ENCODE measurements at places on chromosomes 7 and 10. TPM values are rescaled to one million over a fixed set of nuclear protein-coding genes. Genes with fewer than 3 reads are reported as not detected.

The ASIC3 gene
- 2.2 TPM for total RNA-seq

The PPP1R3C gene
- 124 TPM for total RNA-seq

The SPAM1 gene
- total RNA-seq: 0.67 TPM

The COL28A1 gene
- total RNA-seq: 1.1 TPM

The AZGP1 gene
- not detected for total RNA-seq

The ADCY1 gene
- total RNA-seq: 8.8 TPM

The HMX2 gene
- total RNA-seq: not detected

GRCh38 chr7:147418966-147419365 is 1171.6 kb upstream of the C7orf33 start:
- DNase-seq: peak; percentile 56

GRCh38 chr10:131792809-131793208 is 108.0 kb upstream of the PPP2R2D start:
- DNase-seq: peak; percentile 28

DNA sequence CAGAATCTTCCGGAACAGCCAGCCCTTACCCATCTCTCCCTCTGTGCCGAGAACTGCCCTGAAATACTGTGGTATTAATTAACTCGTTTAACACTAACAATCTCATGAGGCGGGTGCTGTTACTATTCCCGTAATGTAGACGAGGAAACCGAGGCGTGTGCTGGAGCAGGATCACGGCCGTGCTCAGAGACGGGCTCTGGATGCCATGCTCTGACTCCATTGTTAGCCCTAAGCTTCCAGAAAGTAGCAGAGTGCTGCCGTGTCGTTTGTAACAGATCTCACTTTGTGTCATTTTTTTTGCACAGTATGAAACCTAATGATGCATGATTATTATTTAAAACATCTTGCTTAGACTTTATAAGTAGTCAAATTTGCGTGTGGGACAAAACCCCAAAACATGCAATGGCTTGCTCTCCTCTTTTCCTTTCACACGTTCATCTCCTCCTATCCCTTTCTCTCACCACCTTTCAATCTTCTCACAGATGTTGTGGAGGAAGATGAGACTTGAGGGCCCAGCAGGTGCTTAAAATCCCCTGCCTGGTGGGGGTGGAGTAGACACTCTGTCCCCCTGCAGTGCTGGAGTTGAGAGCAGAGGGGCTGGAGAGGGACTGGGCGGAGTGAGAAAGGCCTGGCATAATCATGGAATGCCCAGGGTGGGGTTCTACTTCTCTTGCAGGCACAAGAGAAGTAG is 482 bp upstream of the ACTR3C start:
- DNase-seq: no peak

DNA sequence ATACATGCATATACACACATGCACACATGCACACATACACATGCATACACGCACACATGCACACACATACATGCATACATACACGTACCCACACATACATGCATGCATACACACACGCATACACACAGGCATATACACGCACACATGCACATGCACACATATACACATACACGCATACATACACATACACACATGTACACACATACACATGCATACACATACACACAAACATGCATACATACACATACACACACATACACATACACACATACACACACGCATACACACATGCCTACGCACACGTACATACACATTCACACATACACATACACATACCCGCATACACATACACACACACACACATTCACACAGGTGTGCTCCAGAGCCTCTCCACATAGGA is 81.0 kb upstream of the KMT2E start:
- no peak for DNase-seq

GRCh38 chr10:80659289-80659688 is 121.6 kb downstream of the SH2D4B start:
- DNase-seq: peak; percentile 24

DNA sequence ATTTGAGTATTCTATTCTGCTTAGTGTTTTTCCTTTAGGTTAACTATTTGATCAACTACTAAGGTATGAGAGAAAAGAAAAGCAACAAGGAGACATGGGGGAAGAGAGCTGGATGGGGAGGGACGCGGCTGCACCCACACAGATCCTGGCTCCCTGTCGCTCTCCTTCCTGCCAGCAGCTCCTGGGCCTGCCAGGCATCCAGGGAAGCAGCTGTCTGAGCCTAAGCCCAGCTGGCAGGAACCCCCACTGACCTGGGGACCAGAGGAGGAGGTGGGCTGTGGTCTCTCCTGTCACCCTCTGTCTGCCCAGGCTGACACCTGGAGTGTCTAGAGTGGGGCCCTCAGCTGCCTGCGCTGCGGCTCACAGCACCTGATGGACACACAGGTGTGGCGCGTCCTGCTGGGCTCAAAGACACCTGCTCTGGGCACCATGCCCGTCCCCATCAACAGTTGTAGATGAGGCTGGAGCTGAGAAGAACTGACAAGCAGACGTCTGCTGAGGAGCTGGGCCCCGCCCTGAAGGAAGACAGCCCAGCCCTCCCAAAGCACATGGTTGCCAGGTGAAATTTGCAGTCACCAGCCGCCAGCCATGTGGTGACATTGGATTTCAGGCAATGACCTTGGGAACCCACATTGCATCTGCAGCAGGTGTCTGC is 207.9 kb downstream of the PLXNA4 start:
- peak; percentile 25 for DNase-seq

DNA sequence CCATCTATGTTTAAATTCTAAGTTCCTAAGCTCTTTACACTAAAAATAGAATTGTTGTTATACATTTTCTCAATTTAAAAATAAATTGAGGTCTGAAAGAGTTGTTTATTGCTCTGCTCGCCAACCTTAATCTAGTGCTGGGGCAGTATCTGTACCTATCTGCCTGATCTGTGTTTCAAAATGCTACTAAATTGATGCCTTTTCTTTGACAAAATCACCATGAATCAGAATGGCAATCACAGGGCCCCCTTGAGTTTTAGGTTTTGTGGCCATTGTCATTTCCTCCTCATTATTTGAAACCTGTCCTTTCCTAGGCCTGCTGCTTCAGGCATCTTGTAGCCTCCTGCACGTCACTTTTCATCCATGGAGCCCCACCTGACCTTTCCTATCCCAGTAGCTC is 301.5 kb downstream of the EXOC4 start:
- DNase-seq: no peak

- DNase-seq: peak; percentile 94
These were observed 2.2 kb downstream of the NPM3 start for GRCh38 chr10:101780818-101781654.

GRCh38 chr10:16049050-16049449 is 188.7 kb upstream of the MINDY3 start:
- no peak for DNase-seq

- no peak for DNase-seq
These were observed 288.6 kb upstream of the PHF14 start for GRCh38 chr7:10685040-10685439.

GRCh38 chr10:62870866-62871265 is 54.7 kb upstream of the EGR2 start:
- DNase-seq: no peak

GRCh38 chr7:12207046-12207445 is 4.0 kb upstream of the TMEM106B start:
- no peak for DNase-seq

Data from endodermal cell (in vitro differentiated cells).